Progenitor cell of endocrine pancreas (in vitro differentiated cells): ENCODE measurements at places on chromosomes 1 and 21. TPM values are rescaled to one million over a fixed set of nuclear protein-coding genes. Genes with fewer than 3 reads are reported as not detected.
A peak's percentile ranks its signal among the peaks of the same experiment; 100 is the strongest.

DNA sequence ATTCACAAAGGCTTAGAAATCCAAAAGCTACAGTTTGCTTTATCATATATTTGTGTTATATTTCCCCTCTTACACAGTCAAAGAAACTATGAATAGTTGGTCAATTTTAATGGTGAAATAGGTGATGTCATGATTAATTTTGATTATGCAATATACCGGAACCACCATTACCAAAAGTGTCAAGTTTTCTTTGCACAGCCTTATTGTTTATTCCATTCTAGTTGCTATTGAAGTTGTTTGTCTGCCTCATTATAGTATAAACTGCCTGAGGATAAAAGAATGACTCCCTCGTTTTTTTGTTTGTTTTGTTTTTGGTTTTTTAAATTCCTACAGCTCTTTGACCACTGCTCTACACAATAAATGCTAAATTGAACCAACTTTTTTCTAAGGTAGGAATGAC lies 690.6 kb upstream of the ZP4 start:
- no peak overlapping the region for H3K27ac ChIP-seq
- H3K4me1 ChIP-seq = no peaks in the 10 kb centered on the region
- no peak for DNase-seq

DNA sequence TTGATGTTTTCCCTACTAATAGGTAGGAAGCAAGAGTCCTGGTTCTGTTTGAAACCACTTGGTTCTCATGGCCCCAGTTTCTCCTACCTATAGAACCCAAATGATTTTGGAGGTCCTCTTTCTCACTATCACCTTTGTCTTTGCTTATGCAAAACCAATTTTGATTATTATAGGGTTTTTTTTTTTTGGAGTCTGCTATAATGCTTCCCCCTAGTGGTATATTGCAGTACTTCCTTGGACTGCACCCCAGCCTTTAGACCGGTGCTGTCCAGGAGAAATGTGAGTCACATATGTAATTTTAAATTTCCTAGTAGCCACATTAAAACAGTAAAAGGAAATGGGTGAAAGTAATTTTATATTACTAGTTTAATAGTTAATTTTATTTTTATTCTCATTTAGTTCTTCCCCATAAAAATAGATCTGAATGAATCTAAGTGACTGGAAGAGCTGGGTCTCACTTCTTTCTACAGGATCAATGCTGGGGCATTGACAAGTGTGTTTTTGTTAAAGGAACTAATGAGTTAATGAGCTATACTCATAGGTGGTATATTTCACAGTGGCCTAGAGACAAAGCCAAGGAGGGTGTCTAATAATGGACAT lies 10.6 kb downstream of the FCMR start:
- no peaks in the 10 kb centered on the region for H3K36me3 ChIP-seq
- H3K4me3 ChIP-seq = no peak overlapping the region
- peaks cover 85% of the 10 kb centered on the region for H3K27me3 ChIP-seq
- no peak for DNase-seq
- peaks cover 4% of the 10 kb centered on the region for H3K4me1 ChIP-seq
- H3K27ac ChIP-seq = no peak overlapping the region

GRCh38 chr1:244974106-244974505 lies 109.8 kb upstream of the HNRNPU start:
- no peak overlapping the region for H3K4me3 ChIP-seq
- H3K36me3 ChIP-seq = peaks cover 9% of the 10 kb centered on the region
- DNase-seq = no peak

BATF3 gene
- 0.53 and 0.55 TPM in 2 replicates for total RNA-seq

- H3K36me3 ChIP-seq = peaks cover 2% of the 10 kb centered on the region
- DNase-seq = peak; percentile 14
- H3K27me3 ChIP-seq = peaks cover 12% of the 10 kb centered on the region
- H3K4me3 ChIP-seq = peak overlapping the region; percentile 95
- H3K27ac ChIP-seq = peak overlapping the region; percentile 96
These were observed 785 bp downstream of the ZNF697 start for GRCh38 chr1:119647228-119647733.
